GM19239 (cell line): ENCODE measurements at places on chromosomes 5 and 9.

GRCh38 chr9:68728731-68729130 is 23.7 kb downstream of the PIP5K1B start:
- no peak for DNase-seq

- no peak for DNase-seq
These were observed 140.9 kb downstream of the ZNF608 start for GRCh38 chr5:124605541-124605940.

DNA sequence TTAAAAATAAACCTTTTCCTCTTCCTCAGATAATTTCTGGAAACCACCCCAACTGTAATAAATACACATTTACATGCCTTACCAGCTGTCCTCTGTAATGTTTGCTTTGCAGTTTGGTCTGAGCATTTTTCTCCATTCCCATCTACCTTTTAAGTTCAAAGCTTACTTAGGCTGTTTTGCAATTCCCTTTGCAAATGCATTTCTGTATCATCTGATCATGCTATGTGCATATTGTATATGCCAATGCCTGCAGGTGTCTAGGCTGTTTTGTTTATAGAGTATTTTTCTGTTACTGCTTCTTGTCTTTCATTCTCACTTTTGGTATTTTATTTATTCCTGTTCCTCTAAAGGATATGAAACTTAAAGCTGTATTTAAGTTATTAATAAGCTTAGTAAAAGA is 86.3 kb downstream of the SLC44A1 start:
- DNase-seq: no peak

- no peak for DNase-seq
These were observed 484.8 kb downstream of the EBF1 start for GRCh38 chr5:158614951-158615350.
